Thymus (tissue), 14 donors: ENCODE measurements at places on chromosomes 3 and 15. TPM values are rescaled to one million over a fixed set of nuclear protein-coding genes. Genes with fewer than 3 reads are reported as not detected.

The IL16 gene
- 71.6 TPM for total RNA-seq

GRCh38 chr15:98524838-98525660 lies 123.3 kb upstream of the IGF1R start:
- H3K4me3 ChIP-seq, result no peak overlapping the region
- no peak for DNase-seq
- H3K4me1 ChIP-seq, result no peaks in the 10 kb centered on the region
- H3K36me3 ChIP-seq, result no peaks in the 10 kb centered on the region
- no peaks in the 10 kb centered on the region for H3K27me3 ChIP-seq

- H3K4me1 ChIP-seq, result peaks cover 6% of the 10 kb centered on the region
- no peaks in the 10 kb centered on the region for H3K27me3 ChIP-seq
- no peak overlapping the region for H3K27ac ChIP-seq
- no peaks in the 10 kb centered on the region for H3K36me3 ChIP-seq
- DNase-seq, result no peak
- H3K4me3 ChIP-seq, result no peak overlapping the region
Measured at GRCh38 chr3:37890522-37890921, 28.8 kb downstream of the CTDSPL start.

The LTF gene
- 44.2 TPM for total RNA-seq

The CCDC12 gene
- 47.4 TPM for total RNA-seq

GRCh38 chr15:50018491-50018890 lies 100.5 kb downstream of the ATP8B4 start:
- no peaks in the 10 kb centered on the region for H3K4me1 ChIP-seq
- H3K27ac ChIP-seq, result no peak overlapping the region
- H3K4me3 ChIP-seq, result no peak overlapping the region

GRCh38 chr3:98966434-98966833 lies 64.9 kb upstream of the DCBLD2 start:
- no peak overlapping the region for H3K27ac ChIP-seq
- DNase-seq, result no peak
- no peaks in the 10 kb centered on the region for H3K36me3 ChIP-seq
- H3K4me3 ChIP-seq, result no peak overlapping the region
- H3K27me3 ChIP-seq, result no peaks in the 10 kb centered on the region

- H3K4me1 ChIP-seq, result no peaks in the 10 kb centered on the region
- no peak overlapping the region for H3K4me3 ChIP-seq
- no peak overlapping the region for H3K27ac ChIP-seq
- no peaks in the 10 kb centered on the region for H3K36me3 ChIP-seq
- peaks cover 4% of the 10 kb centered on the region for H3K27me3 ChIP-seq
Measured at GRCh38 chr15:66886686-66887273, 178.6 kb upstream of the SMAD3 start.

DNA sequence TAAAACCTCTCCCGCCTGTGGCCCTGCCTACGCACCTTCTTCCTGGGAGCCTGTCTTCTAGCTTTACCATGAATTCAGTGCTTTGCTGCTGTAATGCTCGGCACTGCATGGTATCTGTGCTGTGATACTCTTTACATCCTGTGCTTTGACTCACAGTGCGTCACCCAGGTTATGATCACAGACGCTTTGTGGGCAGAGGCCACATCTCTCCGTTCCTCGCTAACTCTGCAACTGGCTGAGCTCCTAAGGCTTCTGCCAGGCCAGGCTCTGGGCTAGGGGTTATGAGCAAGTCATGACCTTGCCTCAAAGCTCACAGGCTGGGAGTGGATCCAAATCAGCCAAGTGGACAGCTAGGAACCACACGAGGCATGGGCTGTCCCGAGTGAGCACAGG lies 23.2 kb downstream of the SPTBN5 start:
- no peaks in the 10 kb centered on the region for H3K36me3 ChIP-seq
- peak; percentile 22 for DNase-seq
- no peaks in the 10 kb centered on the region for H3K27me3 ChIP-seq
- no peak overlapping the region for H3K4me3 ChIP-seq
- no peaks in the 10 kb centered on the region for H3K4me1 ChIP-seq

The MCTP2 gene
- 9.3 TPM for total RNA-seq

DNA sequence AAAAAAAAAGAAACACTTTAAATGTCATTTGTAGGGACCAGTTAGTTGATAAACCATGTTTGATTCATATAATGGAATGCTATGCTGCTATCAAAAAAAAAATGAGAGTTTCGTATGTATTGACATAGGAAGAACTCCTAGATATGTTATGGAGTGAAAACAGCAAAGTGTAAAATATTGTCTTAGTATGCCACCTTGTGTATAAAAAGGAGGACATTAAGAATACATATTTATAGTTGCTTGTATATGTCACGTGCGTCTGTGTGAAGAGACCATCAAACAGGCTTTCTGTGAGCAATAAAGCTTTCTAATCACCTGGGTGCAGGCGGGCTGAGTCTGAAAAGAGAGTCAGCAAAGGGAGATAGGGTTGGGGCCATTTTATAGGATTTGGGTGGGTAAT lies 39.5 kb downstream of the KBTBD8 start:
- no peaks in the 10 kb centered on the region for H3K36me3 ChIP-seq
- DNase-seq, result no peak
- no peak overlapping the region for H3K4me3 ChIP-seq
- no peak overlapping the region for H3K27ac ChIP-seq
- no peaks in the 10 kb centered on the region for H3K4me1 ChIP-seq

DNA sequence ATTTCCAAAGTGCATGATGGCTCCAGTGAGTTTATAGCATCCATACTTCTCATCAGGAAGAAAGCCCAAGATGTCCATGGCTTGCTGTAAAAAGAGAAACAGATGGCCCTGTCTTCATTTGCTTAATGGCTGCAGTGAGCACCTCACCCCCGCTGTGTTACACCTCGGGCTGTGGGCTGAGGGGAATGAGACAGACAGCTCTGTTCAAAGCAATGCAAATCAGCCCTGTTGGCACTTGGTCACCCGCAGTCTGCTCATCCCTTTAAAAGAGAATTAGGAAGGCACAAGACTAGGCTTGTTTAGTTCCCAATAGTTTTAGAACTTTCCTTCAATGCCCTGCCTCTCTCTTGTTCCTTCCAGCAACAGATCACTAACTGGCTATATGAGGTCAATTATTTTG lies 25.2 kb downstream of the MYH15 start:
- no peak for DNase-seq
- H3K27me3 ChIP-seq, result no peaks in the 10 kb centered on the region
- H3K4me1 ChIP-seq, result no peaks in the 10 kb centered on the region
- H3K36me3 ChIP-seq, result no peaks in the 10 kb centered on the region
- H3K27ac ChIP-seq, result no peak overlapping the region

DNA sequence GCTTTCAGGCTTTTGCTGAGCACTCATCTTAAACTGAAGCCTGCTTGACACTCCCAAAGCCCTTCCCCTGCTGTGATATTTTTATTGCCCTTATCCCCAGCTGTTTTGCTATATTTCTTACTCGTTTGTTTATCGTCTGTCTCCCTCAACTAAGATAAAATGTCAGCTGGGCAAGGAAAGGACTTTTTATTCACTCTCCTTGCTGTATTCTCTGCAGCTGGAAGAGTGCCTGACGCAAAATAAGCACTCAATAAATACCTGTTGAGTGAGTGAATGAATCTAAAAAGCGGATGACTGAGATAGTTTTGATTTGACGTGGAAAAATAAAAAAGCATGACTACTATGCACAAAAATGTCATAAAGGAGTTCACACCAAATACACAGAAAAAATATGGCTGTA lies 84.8 kb upstream of the POMGNT2 start:
- no peak overlapping the region for H3K4me3 ChIP-seq
- H3K27ac ChIP-seq, result no peak overlapping the region
- no peaks in the 10 kb centered on the region for H3K4me1 ChIP-seq
- no peaks in the 10 kb centered on the region for H3K36me3 ChIP-seq

DNA sequence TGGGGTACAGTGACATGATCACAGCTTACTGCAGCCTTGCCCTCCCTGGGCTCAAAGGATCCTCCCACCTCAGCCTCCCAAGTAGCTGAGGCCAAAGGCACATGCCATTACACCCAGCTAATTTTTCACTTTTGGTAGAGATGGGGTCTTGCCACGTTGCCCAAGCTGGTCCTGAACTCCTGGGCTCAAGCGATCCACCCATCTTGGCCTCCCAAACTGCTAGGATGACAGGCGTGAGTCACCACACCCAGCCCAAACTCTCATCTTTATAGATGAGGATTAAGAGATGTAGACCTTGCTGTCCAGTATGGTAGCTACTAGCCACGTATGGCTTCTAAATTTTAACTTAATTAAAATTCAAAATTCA lies 4.4 kb upstream of the ABHD5 start:
- no peak for DNase-seq
- H3K36me3 ChIP-seq, result no peaks in the 10 kb centered on the region
- H3K27me3 ChIP-seq, result no peaks in the 10 kb centered on the region
- no peak overlapping the region for H3K27ac ChIP-seq
- H3K4me1 ChIP-seq, result peaks cover 9% of the 10 kb centered on the region

The IL20RB gene
- total RNA-seq, result 0.94 TPM

The ABCF3 gene
- total RNA-seq, result 25.0 TPM

DNA sequence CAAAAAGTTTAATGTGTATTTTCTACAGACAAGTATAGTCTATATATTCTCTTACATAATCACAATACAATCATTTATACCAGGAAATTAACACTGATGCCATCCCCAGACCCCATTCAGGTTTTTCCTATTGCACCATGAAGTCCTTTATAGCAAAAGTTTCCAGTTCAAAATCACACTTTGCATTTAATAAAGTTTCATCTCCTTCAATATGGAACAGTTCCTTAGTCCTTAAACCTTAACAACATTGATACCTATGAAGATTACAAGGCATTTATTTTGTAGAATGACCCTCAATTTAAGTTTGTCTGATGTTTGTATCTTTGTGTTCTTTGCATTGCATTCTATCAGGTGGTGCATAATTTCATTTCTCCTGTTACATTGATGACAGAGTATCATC lies 2.0 kb upstream of the SMARCC1 start:
- no peak for DNase-seq
- H3K27ac ChIP-seq, result no peak overlapping the region
- no peaks in the 10 kb centered on the region for H3K27me3 ChIP-seq
- peaks cover 7% of the 10 kb centered on the region for H3K4me1 ChIP-seq

GRCh38 chr3:157572559-157573270 lies 69.5 kb upstream of the VEPH1 start:
- no peak overlapping the region for H3K27ac ChIP-seq
- DNase-seq, result peak; percentile 25
- no peak overlapping the region for H3K4me3 ChIP-seq
- no peaks in the 10 kb centered on the region for H3K27me3 ChIP-seq

DNA sequence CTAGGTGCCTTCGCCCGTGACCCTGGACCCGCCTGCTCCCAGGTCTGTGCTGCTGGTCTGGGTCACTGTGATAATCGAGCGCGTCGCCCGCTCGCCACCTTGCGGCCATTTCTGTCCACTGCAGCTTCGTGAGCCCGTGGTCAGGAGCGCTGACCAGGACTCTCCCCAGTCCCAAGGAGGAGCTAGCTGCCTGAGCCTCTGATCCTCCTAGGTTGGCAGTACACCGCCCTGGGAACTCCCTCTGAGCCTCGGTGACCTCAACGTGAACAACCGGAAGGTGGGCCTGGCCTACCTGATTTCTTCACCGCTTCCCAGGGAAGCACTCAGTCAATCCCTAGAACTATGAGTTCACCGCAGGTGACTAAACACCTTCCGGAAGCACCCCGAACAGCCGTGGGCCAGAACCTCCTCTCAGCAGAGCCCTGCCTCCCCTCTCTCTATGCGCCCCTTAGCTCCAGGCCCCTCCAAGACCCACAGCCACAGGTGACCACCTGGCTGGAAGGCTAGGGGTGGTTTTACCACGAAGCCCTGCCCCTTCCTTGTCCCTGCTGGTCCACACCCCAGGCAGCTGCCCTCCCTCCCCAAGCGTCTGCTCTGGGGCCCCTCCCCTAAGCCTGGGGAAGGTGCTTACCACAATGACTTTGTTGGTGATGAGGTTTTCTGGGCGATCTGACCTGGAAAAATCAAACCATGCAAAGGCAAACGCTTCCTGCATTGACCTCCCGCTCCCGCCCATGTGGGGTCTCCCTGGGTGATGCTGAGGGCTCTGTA lies 9.7 kb downstream of the PLA2G4D start:
- DNase-seq, result peak; percentile 41
- no peaks in the 10 kb centered on the region for H3K36me3 ChIP-seq
- no peak overlapping the region for H3K27ac ChIP-seq
- peaks cover 25% of the 10 kb centered on the region for H3K4me1 ChIP-seq
- H3K4me3 ChIP-seq, result no peak overlapping the region

The CPNE9 gene
- 0.14 TPM for total RNA-seq
